ENCODE measurements at places on chromosomes 7 and 10.

DNA sequence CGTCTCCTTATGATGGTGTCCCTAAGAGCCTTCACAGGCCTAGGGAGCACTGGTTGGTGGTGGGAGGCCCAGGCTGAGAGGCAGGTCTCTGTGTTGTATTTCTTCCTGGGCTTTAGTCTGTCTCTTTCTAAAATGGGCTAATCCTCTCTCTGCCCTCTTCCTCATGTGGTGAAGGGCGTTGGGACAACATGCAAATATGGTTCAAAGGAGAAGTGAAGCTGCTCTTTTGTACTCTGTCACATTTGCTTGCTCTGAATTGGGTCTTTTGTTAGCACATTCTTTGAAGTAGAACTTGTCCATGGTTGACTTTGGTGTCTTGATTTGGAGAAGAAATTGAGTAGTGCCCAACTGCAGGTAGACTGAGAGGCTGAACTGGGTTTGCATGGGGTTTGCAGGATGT is 814 bp downstream of the HK1 start:
- no peak for DNase-seq

- peak; percentile 45 for DNase-seq
These were observed 44.9 kb upstream of the ZNF32 start for GRCh38 chr10:43693602-43694001.

GRCh38 chr7:120302190-120302589 is 29.2 kb downstream of the KCND2 start:
- DNase-seq, result no peak

DNA sequence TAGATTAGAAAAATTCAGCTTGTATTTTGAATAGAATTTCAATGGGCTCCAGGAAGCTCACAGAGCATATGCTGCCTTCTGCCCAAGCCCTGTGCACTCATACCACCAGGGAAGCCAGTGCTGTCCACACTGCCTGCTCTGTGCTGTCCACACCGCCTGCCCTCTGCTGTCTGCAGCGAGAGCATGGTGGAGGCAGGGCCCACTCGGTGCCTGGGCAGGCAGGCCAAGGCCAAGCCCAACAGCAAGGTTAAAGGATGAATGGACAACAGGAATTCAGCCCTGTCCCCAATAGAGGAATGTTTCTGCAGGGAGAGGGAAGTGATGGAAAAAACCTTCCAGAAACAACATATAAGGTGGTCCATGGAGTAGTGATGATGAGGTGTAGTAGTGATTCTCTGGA is 146.8 kb downstream of the GFRA1 start:
- DNase-seq, result no peak

DNA sequence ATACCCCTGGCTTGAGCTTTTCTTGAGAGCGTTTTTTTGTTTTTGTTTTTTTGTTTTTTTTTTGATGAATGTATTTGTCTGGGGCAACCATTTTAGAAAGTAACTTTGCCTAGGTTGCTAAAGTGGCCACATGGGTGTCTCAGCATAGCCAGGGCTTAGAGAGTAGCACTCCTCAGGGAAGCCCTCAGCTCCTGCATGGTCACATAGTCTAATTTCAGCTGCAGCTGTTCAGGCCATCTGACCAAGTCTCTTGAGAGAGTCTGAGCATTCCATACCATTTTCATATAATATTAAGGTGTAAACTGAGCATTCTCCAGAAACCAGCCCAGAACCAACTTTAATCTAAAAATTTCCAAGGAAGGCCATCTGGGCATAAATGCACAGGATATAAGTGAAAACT is 186.4 kb downstream of the NPSR1 start:
- no peak for DNase-seq

DNA sequence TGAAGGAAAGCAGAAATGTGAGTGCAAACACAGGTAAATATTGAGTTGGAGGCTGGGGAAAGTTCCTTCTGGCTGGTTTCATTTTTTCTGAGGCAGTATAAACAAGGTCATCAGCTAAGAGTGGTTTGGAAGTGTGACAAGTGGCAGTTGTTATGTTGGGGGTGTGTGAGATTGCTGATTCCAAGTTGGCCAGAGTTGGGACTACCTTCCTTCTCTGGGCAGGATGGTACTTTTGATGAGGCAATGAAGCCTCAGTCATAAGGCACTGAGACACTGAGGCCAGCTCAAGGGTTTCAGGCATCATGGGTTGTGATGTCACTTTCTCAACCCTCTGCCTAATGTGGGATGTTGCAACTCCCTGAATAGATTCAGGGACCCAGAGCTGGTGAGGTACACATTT is 8.2 kb upstream of the PTTG1IP2 start:
- DNase-seq, result no peak

DNA sequence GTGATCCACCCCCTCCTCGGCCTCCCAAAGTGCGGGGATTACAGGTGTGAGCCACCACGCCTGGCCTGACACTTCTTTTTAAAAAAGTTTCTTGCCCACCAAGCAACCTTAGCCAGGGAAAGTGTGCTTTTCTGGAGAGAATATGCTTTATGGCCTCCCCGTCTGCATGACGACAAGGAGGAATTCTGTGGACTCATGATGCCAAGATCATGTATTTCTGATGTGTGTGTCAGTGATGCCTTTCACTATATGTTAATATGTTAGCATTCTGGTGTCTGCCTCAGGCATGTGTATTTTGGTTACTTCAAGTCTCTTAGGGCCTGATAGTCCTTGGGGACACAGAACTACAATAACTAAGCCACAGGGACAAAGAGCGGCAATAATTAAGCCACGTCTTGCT is 2.1 kb downstream of the PDSS1 start:
- no peak for DNase-seq

GRCh38 chr10:111323389-111323966 is 246.6 kb downstream of the ADRA2A start:
- DNase-seq, result peak; percentile 37

- peak; percentile 70 for DNase-seq
These were observed 4.6 kb downstream of the BMI1 start for GRCh38 chr10:22325272-22326144.

DNA sequence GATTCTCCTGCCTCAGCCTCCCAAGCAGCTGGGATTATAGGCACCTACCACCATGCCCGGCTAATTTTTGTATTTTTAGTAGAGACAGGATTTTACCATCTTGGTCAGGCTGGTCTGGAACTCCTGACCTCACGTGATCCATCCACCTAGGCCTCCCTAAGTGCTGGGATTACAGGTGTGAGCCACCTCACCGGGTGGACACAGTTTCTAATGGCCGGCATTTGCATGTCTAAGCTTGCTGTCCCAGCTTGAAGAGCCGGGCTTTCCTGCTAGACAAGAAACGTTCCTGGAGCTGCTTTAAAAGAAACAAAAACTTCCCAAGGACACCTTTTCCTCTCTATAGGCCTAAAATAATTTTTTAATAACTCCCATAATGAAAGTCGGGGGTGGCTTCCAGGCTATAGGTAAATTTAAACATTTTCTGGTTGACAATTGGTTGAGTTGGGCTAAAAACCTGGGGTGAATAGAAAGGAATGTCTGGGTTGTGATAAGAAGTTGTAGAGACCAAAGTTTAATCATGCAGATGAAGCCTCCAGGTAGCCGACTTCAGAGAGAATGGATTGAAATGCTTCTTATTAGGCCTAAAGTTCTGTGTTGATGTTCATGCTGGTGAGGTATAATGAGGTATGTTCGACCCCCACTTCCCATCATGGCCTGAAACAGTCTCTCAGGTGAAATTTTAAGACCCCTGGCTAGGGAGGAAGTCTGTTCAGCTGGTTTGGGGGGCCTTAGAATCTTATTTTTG is 8.8 kb downstream of the ACADSB start:
- DNase-seq, result no peak

DNA sequence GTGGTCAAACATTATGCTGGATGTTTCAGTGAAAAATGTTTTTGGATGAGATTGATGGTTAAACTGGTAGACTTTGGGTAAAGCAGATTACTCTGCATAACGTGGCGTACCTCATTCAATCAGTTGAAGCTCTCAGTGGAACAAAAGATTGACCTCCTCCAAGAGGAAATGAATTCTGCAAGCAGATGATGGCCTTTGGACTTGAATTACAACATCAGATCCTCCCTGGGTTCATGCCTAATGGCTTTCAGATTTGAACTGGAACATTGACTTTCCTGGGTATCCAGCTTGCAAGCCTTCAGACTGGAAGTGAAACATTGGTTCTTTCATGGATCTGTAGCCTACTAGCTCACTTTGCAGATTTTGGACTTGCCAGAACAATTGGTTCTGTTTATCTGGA is 169.3 kb upstream of the MALRD1 start:
- DNase-seq, result no peak

- DNase-seq, result no peak
These were observed 1006.3 kb downstream of the SORCS1 start for GRCh38 chr10:106158241-106158640.

- DNase-seq, result peak; percentile 36
These were observed 170.3 kb downstream of the PAXIP1 start for GRCh38 chr7:154832557-154833138.

DNA sequence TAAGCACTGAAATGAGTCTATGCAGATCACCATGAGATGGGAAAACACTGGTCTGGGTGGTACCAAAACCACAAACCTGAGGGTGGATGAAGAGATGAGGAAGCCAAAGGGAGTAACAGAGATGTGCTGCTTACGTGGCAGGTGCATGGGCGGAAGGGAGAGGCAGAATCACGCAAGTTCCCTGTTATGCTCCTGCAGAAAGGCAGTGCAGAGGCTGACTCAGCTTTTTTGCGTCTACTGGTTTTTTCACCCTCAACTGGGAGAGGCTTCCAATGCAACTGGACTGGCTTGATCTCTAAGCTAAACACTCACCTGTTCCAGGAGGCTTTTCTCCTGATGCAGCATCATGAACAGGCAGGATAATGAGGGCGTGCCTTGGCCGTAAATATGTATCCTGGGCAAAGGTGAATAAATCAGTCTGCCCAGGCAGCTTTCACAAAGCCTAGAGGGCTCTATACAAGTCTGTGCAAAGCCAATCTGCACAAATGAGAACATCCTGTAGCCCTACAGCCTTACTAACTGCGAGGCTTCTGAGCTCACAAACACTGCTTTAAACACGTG is 95.4 kb upstream of the AFAP1L2 start:
- no peak for DNase-seq

- DNase-seq, result peak; percentile 88
These were observed 69.0 kb downstream of the ADD3 start for GRCh38 chr10:110076559-110077318.

DNA sequence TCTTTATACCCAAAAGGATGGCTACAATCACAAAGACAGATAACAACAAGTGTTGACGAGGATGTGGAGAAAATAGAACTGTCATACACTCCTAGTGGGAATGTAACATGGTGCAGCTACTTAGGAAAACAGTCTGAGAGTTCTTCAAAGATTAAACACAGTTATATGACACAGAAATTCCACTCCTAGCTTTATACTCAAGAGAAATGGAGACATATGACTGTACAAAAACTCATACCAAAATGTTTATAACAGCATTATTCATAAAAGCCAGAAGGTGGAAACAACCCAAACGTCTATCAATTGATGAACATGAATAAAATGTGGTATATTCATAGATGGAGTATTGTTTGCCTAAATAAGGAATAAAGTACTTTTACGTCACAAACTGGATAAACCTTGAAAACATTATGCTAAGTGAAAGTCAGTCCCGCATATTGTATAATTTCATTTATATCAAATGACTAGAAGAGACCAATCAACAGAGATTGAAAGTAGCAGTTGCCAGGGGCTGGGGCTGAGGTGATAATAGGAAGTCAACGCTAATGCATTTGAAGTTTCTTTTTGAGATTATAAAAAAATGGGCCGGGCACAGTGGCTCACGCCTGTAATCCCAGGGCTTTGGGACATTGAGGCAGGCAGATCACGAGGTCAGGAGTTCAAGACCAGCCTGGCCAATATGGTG is 61.6 kb upstream of the SRPK2 start:
- no peak for DNase-seq

GRCh38 chr7:151023232-151023631 is 1.1 kb downstream of the ATG9B start:
- no peak for DNase-seq

DNA sequence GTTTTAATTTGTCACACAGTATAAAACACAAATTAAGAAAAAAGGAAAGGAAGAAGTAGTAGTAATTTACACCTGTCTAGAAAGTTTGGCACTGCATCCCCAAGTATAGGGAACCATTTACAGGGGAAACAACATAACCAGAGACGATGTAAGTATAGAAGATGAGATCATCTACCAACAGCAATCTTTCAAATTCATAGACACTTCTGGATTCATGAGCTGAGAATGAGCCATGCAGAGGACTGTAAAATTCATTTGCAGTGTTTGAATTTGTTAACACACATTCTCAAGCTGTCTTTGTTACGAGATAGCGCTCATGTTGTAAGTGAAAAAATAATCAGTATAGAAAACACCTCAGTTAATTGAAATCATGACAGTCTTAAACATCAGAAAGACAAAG is 337.0 kb upstream of the MEOX2 start:
- DNase-seq, result no peak

GRCh38 chr7:47576866-47577306 is 5.0 kb downstream of the TNS3 start:
- DNase-seq, result peak; percentile 38

- DNase-seq, result no peak
These were observed 55.9 kb downstream of the PDIA4 start for GRCh38 chr7:148972375-148972774.

DNA sequence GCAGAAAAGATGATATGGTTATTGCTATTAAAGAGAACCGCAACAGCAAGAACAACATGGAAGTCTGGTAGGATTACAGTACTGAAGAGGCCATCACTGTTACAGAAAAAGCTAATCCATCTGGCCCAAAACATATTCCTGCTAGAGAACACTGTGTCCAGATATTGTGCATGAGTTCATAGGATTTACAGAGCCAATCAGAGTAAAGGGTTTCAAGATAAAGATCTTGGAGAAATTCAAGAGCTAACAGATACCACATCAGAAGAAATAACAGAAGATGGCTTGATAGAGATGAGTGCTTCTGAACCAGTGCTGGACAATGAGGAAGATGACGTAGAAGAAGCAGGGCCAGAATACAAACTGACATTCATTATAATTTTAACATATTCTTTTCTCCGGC is 58.7 kb downstream of the MINDY3 start:
- no peak for DNase-seq

DNA sequence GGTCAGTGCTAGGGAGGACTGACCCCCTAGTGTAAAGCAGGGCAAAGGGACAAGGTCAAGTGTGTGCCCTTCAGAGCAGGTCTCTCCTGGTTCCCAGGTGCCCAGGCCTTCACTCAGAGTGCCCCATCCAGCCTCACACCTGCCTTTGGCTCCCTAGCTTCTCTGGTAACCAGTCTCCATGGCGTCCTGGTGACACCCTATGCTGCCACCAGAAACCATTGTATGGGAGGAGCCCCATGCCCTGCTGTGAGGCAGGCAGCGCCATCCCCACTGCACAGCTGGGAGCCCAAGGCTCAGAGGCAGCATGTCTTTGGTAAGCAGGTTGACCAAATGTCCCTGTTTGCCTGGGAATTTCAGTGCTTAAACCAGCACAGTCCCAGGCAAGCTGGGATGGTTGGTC is 33.1 kb upstream of the HMX3 start:
- DNase-seq, result no peak
